GM12878 (cell line): ENCODE measurements at places on chromosomes 1 and 21.

- no peak for DNase-seq
Observed at GRCh38 chr1:9101510-9102146, 27.3 kb downstream of the GPR157 start.

GRCh38 chr1:115300087-115300876, 37.8 kb downstream of the NGF start:
- no peak for DNase-seq

DNA sequence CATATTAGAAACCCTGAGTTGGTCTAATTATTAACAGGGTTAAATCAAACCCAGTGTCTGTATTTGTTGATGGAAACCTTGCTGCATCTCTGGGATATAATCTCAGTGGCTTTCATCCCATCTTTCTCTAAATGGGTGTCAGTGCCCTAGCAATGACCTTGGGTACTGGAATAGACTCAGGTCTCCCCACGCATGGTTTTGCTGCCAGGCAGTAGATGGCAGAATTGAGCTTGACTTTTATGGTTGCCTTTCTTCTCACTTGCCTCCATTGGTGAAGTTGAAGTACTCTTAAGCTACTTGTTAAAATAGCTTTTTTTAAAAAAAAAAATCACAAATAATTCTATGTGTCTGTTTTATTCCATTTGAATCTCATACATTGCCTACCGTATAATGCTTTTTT, 81.8 kb upstream of the HMCN1 start:
- no peak for DNase-seq

- no peak for DNase-seq
Observed at GRCh38 chr21:36386031-36386642, 945 bp downstream of the CHAF1B start.

- no peak for DNase-seq
Observed at GRCh38 chr1:222250376-222250775, 297.5 kb downstream of the HHIPL2 start.

DNA sequence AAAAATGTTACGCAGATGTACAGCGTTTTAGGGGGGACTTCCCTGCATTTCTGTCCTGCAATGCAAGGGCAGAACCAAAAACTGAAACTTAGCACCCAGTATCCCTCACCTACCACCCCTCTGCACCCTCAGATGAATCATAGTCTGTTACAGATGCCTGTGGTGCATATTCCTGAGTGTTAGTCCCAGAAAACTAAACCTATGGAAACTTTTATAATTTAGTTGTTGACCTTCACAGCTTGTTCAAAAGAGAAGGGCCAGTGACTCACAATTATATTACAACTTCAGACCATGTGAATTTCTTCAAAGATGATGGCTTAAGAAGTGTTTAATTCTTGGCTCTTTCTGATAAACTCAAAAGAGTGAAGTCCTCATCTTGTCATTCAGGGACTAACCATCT, 5.8 kb downstream of the PTGER3 start:
- DNase-seq = no peak
